ENCODE measurements at places on chromosomes 5 and 9. TPM values are rescaled to one million over a fixed set of nuclear protein-coding genes. Genes with fewer than 3 reads are reported as not detected.

The NXNL2 gene
- total RNA-seq, result not detected

The ADAMTS12 gene
- total RNA-seq, result not detected

The MARCHF3 gene
- total RNA-seq, result 2.1 TPM

The C9orf50 gene
- total RNA-seq, result not detected

The GOLGA2 gene
- 34.0 TPM for total RNA-seq

The AIF1L gene
- 0.11 TPM for total RNA-seq

The KCNMB1 gene
- not detected for total RNA-seq

The SPAAR gene
- not detected for total RNA-seq

The GADD45G gene
- total RNA-seq, result 3.2 TPM

The BSPRY gene
- total RNA-seq, result 6.1 TPM

The GGTA1 gene
- not detected for total RNA-seq

The ARHGEF39 gene
- 13.7 TPM for total RNA-seq

The PCDHAC2 gene
- not detected for total RNA-seq
